ENCODE measurements at places on chromosomes 2 and 18.

DNA sequence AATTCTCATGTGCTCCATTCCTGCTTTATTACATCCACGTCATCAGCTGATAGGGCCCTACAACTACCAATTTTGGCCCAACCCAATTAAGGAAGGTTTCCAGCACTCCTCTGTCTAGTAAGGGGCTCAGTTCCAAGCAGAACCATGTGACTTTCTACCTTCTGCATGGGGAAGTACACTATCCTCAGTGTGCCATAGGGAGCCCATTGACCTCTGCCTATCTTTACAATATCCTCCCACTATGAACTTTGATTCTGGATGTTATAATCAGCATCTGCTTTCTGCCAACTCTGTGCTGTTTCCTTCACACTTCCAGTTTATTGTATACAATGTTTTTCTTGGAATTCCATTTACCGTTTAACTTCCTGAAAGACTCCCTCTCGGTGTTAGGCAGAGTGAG is 53.9 kb upstream of the GCFC2 start:
- no peak for DNase-seq

DNA sequence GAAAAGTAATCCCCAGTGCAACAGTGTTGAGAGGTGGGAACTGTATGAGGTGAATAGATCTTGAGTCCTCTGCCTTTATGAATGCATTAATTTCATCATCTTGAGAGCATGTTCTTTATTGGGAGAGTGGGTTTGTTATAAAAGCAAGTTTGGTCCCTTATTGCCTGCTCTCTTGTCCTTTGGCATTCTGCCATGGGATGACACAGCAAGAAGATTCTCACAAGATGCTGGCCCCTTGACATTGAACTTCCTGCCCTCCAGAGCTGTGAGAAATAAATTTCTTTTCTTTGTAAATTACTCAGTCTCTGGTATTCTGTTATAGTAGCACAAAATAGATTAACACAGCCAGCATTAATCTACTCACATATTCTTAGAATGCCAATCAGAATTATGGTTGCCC is 108.6 kb downstream of the EHBP1 start:
- no peak for DNase-seq

DNA sequence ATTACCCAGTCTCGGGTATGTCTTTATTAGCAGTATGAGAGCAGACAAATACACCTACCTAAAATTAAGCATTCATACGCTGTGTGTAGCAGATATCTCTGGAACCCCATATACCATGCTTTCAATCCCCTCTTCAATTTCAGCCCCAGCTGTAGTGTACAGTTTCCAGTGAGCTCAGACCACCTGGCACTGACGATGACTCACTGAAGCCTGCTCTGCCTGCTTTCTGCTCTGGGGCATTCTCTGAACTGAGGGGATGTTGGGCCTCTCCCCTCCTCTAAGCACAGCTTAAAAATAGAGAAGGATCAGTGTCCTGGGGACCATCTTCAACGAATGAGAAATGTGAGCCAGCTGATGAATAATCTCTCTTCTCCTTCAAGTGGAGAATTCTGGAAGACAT is 8.7 kb upstream of the CCL20 start:
- DNase-seq: no peak

DNA sequence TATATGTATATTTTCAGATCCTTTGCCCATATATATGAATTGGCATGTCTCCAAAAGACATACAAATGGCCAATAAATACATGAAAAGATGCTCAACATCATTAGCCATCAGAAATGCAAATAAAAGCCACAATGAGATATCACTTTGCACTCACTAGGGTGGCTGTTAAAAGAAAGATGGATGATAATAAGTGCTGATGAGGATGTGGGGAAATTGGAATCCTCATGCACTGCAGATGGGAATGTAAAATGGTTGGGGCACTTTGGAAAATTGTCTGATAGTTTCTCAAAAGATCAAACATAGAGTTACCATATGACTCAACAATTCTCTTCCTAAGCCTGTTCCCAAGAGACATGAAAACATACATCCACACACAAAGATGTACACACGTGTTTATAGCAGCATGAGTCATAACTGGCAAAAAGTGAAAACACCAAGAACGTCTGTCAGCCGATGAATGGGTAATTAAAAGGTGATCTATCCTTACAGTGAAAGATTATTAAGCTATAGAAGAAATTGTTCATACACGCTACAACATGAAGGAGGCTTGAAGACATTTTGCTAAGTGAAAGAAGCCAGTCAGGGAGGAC is 19.7 kb downstream of the NGEF start:
- DNase-seq: no peak

- DNase-seq: peak; percentile 32
Observed at GRCh38 chr2:72863046-72863445, 24.2 kb upstream of the SPR start.

DNA sequence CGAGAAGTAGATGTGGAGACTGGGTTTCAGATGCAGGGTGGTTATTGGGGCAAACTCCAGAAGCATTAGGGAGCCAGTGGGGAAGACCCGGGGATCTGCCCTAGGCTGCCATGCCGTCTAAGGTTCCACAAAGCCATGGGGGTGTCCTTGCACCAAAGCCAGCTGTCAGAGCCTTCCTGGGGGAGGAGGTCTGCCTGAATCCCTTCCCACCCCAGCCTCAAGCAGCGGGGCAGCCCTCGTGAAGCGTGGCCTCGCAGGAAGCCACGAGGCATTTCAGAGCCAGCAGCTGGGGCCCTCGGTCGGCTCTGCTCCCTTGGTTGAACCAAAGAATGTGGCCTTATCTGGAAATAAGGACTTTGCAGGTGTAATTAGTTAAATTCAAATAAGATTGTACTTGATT is 51.2 kb upstream of the UBE2F start:
- DNase-seq: no peak

- no peak for DNase-seq
Observed at GRCh38 chr18:5673616-5674015, 129.8 kb upstream of the EPB41L3 start.

DNA sequence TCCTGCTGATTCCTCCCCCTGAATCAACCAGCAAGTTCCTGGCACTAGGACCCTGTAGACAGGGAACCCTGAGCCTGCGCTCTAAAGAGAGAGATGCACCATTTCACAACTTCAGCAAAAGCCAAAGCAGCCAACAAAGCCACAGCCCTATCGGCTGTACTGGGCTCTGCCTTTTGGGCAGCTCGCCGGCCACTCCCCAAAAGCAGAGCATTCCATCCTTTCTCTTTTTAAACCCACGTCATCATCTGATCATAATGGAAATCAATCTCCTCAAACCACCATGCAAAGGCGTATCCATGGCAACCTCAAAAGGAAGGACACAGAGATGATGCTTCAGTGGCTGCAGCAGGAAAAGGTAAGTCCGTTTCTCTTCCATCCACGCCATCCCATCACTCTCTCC is 5.3 kb upstream of the DCTN1 start:
- DNase-seq: no peak

- DNase-seq: no peak
Observed at GRCh38 chr2:67130531-67131256, 266.4 kb upstream of the ETAA1 start.

GRCh38 chr18:12455496-12455895 is 47.8 kb downstream of the PRELID3A start:
- DNase-seq: no peak
